ENCODE measurements at places on chromosomes 7 and 10.

DNA sequence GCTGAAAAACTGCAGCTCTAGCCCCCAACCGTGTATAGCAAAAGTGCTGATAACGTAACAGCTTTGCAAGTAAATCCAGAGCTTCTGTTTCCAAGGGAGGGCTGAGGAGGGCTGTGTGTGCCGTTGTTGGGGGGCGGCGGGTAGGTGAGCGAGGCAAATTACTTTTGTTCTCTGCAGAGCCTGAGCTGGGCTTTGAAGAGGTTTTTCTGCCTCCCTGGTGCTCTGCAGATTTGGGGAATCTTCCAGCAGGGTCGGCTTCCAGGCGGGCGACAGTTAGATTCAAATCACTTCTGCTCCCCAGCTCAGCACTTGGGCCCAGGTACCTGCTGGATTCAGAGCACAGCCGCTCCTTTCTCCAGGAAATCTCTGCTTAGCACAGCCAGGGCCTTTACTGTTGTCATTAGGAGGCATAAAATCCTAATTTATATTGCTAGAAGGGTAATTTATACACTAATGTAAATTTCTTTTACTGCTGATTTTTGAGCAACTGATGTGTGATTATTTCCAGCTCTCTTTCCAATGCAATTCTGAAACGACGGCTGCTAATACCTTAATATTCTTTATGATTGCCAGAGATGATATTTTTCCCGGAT, 442.4 kb downstream of the TYW1 start:
- no peak for DNase-seq

DNA sequence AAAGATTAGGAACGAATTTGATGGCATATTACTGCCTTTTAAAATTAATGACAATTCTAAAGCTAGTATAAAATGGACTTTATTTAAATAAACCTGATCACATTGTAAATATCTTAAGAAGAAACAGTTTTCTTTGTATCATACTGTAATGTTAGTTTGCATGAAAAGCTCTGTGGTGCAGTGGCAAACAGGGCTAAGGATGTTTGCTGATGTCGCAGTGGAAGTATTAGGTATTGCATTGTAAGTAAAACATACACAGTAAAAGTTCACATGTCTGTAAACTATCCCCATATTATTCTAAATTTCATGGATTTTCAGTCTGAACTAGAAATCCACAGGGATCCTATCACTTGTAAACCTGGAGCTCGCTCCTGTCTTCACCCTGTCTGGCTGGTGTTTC, 252.6 kb upstream of the ZNF32 start:
- DNase-seq, result no peak

DNA sequence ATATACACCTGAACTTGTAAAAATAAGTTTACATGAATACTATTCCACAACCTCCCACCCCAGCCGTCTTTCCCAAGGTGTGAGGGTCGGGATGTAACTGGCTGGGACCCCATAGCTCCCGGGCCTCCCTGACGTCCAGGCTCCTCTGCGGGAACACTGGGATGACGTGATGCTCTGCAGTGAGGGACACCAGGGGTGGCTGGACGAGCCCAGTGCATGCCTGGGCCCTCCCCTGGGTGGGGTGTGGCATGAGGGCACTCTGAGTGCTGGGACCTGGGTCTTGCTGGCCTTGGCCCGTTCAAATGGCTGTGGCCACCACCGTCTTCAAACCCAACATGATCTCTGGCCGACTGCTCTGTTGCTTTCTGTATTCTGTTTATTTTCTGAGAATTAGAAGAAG, 182.4 kb downstream of the DNAJB6 start:
- DNase-seq, result no peak

DNA sequence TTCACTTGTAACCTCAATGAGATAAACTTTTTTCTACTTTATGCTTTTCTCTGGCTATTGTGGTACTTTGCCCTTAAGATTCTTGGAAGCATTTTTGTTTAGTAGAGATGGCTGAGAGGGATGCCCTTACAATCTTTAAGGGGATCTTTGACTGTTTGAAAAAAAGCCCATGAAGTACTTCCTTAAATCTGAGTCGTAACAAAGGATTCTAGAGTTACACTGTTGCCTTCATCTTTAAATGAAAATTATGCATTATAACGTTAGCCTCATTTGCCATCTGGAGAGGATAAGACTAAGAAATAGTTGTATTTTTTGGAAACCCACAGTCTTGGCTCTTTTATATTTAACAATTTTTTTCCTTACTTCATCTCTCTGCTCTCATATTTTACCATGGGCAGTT, 37.8 kb upstream of the FZD1 start:
- DNase-seq, result no peak

- DNase-seq, result no peak
Measured at GRCh38 chr7:17472939-17473338, 174.5 kb downstream of the AHR start.

Measured in CD4-positive, alpha-beta T cell treated with Interleukin-12 subunit alpha and Interleukin-12 subunit beta, for 1 hour (primary cell).